Right lobe of liver (tissue), 6 donors: ENCODE measurements at places on chromosomes 16 and 17. TPM values are rescaled to one million over a fixed set of nuclear protein-coding genes. Genes with fewer than 3 reads are reported as not detected.
A peak's percentile ranks its signal among the peaks of the same experiment; 100 is the strongest.

Gene KRT9
- total RNA-seq = not detected

Gene DHX40
- total RNA-seq = 9.0 TPM

Gene WNT9B
- not detected for total RNA-seq

DNA sequence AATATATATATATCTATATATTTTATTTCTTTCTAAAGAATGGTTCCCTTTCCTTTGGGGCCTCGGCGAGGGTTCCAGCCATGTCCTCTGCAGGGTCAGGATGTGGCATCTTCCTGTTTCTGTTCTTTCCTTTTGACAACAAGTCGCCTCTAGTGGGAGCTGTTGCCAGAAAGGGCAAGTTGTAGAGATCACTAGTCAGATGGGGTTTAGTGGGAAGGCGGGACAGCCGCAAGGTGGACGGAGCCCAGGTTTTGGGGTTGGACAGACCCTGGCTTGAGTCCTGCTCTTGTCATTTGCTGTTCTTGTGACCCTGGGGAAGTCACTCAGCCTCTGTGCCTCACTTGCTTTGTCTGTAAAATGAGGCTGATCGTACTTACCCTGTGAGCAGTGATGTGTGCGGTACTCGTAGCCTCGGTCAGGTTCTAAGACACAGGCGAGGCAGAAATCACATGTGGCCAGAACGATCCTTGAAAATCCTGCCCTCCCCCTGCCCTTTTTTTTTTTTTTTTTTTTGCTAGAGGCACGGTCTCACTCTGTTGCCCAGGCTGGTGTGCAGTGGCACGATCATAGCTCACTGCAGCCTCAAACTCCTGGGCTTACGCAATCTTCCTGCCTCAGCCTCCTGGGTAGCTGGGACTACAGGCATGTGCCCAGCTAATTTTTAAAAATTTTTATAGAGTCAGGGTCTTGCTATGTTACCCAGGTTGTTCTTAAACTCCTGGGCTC lies 80.1 kb downstream of the ABCC6 start:
- no peak for DNase-seq

- peak; percentile 38 for DNase-seq
These were observed 92.9 kb downstream of the TBC1D16 start for GRCh38 chr17:79942591-79943346.

DNA sequence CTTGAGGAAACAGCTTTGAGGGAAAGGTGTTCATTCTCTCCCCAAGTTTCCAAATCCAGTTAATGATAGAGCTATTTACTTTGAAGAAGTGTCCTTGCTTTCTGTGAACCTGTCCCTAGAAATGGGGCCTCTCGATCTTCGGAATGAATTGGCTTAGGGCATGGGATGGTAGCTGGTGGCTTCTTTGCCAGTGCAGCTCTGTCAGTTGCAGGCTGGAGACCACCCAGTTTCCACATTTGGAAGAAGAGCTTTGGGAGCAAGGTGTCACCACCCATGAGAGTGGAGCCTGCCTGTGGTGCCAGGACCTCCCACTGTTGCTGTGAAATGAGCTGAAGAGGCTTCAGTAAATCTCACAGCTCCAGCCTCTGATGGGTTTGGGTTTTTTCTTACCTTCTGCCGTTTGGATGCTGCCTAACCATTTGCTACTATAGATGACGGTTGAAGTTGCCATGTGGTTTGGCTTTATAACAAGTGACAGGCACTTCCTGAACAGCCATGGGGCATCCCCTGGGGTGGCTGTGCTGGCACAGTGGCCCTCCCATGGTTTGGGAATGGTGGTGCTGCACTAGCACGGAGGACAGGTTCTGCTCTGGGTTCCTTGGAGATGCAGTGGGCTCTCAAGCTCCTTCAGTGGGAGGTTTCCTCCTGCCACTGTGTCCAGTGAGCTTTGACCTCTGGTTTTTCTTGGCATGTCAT lies 19.5 kb upstream of the SLC5A10 start:
- DNase-seq = no peak

DNA sequence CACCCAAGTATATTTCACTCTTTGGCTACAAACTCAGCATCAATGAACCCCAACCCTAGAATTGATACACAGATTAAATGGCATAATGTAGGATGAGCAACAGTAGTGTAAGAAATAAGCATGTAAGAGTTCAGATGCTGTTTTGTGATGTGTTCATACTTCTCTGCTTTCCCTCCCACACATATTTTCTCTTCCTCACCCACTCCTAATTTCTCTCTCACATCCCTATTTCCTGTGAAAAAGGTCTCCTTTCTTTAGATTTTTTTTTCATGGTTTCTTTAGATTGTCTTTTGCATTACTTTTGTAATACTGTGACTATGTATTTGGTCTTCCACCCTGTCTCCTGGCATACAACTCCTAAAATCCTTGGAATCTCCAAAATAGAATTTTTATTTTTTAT lies 21.7 kb downstream of the CREBBP start:
- no peak for DNase-seq

- DNase-seq = peak; percentile 17
These were observed 24.6 kb downstream of the CNGB1 start for GRCh38 chr16:57946181-57946801.

GRCh38 chr17:18960803-18961511 lies 9.0 kb downstream of the SLC5A10 start:
- DNase-seq = peak; percentile 87

GRCh38 chr17:1644493-1645206 lies 882 bp downstream of the SCARF1 start:
- no peak for DNase-seq

GRCh38 chr17:61426482-61427304 lies 25.5 kb upstream of the TBX4 start:
- DNase-seq = no peak

DNA sequence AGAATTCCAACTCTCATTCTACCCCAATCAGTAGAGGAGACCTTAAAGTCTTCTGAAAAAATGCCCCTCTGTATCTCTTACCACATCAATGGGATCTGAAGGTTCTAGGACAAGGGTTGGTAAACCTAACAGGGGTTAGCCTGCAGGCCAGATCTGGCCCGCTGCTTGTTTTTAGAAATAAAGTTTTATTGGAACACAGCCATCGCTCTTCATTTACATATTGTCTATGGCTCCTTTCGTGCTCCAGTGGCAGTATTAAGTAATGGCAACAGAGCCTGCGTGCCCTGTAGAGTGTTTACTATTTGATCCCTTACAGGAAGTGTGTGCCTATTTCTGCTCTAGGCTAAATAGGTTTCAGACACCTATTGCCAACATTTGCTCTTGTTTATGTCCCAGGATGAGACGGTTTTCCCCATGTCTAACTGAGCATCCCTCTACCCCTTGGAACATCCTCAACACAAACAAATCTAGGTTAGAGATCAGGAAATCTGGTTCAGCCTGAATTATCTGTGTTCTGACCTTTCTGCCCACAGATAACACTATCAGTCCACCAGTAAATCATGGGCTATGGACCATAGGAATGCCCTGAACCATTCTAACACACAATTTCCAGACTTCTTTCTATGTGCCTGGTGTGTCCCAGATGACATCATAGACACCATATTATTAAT lies 44.2 kb upstream of the ERCC4 start:
- DNase-seq = no peak
